Activated CD4-positive, alpha-beta memory T cell treated with anti-CD3 and anti-CD28 coated beads for 36 hours (primary cell): ENCODE measurements at places on chromosomes 11 and 22. TPM values are rescaled to one million over a fixed set of nuclear protein-coding genes. Genes with fewer than 3 reads are reported as not detected.

- peaks cover 3% of the 10 kb centered on the region for H3K36me3 ChIP-seq
- H3K27ac ChIP-seq: no peak overlapping the region
- no peak for DNase-seq
- H3K27me3 ChIP-seq: no peaks in the 10 kb centered on the region
- H3K4me3 ChIP-seq: no peak overlapping the region
Observed at GRCh38 chr11:45217991-45218390, 68.2 kb downstream of the SYT13 start.

DNA sequence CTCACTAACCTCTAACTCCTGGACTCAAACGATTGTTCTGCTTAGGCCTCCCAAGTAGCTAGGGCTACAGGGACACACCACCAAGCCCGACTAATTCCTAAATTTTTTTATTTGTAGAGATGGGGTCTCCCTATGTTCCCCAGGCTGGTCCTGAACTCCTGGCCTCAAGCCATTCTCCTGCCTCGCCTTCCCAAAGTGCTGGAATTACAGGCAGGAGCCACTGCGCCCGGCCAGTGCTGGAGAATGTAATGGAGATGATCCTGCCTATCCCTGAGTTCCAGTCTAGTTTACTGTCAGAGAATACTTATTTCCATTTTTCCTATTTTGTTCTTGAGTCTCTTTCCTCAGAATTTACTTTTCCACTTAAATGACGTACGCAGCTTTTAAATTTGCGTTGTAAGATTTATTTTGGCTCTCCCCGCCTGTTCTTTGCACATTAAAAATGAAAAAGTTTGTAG is at the start of gene CHEK1:
Gene CHEK1 (plus strand): TSS at position 408 of the 458 bp plus-strand sequence. CDS start 1,606 bp downstream, outside the sequence.
- peak within 1 kb of the TSS; percentile 88 for H3K4me3 ChIP-seq
- peaks cover 46% of the 10 kb centered on the region for H3K36me3 ChIP-seq
- peaks cover 21% of the 10 kb centered on the region for H3K4me1 ChIP-seq
- H3K27ac ChIP-seq: peak within 1 kb of the TSS; percentile 93

DNA sequence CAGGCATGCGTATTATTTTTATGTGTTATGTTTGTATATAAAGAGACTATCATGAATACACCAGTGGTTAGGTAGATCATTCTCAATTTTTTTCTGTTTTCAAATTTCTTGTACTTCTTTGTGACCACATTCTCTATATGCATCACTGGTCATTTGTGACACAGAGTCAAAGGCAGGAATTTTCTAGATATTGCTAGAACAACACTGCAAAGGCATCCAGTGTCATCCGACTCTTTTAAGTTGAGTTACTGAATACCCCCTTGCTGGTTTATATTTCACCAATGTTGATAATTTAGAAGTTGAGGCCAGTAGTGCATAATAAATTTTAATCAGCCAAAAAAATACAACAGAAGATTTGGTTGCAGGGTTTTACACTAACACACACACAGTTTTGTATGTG is 351.8 kb downstream of the CASP12 start:
- H3K4me3 ChIP-seq: no peak overlapping the region
- H3K4me1 ChIP-seq: no peaks in the 10 kb centered on the region
- no peak overlapping the region for H3K27ac ChIP-seq
- H3K27me3 ChIP-seq: no peaks in the 10 kb centered on the region

DNA sequence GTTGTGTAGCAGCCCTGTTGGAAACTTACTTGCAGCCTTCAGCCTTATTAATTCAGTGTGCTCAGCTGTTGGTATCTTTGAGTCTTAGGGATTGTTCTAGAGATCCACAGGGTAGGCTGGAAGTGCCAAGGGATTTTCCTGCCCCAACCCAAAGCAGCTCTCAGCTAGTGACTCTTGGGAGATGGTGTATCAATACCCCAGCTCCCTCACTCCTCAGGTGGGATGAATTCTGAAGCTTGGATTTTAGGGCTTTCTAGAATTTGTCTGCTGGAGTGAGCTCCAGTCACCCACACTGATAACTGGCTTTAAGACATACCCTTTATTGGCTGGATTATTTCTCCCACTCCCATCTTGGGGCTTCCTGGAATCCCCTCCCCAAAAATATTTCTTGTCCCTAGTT is 493.0 kb downstream of the MN1 start:
- no peaks in the 10 kb centered on the region for H3K4me1 ChIP-seq
- H3K36me3 ChIP-seq: no peaks in the 10 kb centered on the region
- H3K4me3 ChIP-seq: no peak overlapping the region
- H3K27me3 ChIP-seq: peaks cover 3% of the 10 kb centered on the region
- DNase-seq: no peak

- no peaks in the 10 kb centered on the region for H3K36me3 ChIP-seq
- no peak overlapping the region for H3K27ac ChIP-seq
- H3K4me3 ChIP-seq: no peak overlapping the region
- no peak for DNase-seq
- no peaks in the 10 kb centered on the region for H3K27me3 ChIP-seq
Observed at GRCh38 chr11:91972665-91973266, 251.9 kb upstream of the FAT3 start.

GRCh38 chr22:38954414-38955043 is 2.9 kb upstream of the APOBEC3A start:
- peaks cover 2% of the 10 kb centered on the region for H3K27me3 ChIP-seq
- DNase-seq: no peak
- H3K4me1 ChIP-seq: peaks cover 31% of the 10 kb centered on the region
- peak overlapping the region; percentile 87 for H3K27ac ChIP-seq
- H3K36me3 ChIP-seq: no peaks in the 10 kb centered on the region

GRCh38 chr11:2306877-2307500 is 5.2 kb downstream of the TSPAN32 start:
- no peaks in the 10 kb centered on the region for H3K27me3 ChIP-seq
- H3K27ac ChIP-seq: no peak overlapping the region
- H3K4me3 ChIP-seq: no peak overlapping the region
- no peaks in the 10 kb centered on the region for H3K36me3 ChIP-seq
- DNase-seq: no peak

GRCh38 chr22:40404251-40405177 is 34.1 kb downstream of the SGSM3 start:
- no peaks in the 10 kb centered on the region for H3K27me3 ChIP-seq
- peaks cover 41% of the 10 kb centered on the region for H3K4me1 ChIP-seq
- no peak overlapping the region for H3K27ac ChIP-seq
- no peak for DNase-seq
- peaks cover 27% of the 10 kb centered on the region for H3K36me3 ChIP-seq
- H3K4me3 ChIP-seq: no peak overlapping the region

- DNase-seq: no peak
- peak overlapping the region; percentile 52 for H3K27ac ChIP-seq
- no peak overlapping the region for H3K4me3 ChIP-seq
- H3K27me3 ChIP-seq: no peaks in the 10 kb centered on the region
Observed at GRCh38 chr22:19111140-19111539, 11.1 kb downstream of the DGCR2 start.

The TBX1 gene
- total RNA-seq: not detected

The PLAAT4 gene
- total RNA-seq: 35.7 TPM

The LARGE2 gene
- total RNA-seq: 1.1 TPM

The PPARA gene
- 13.3 TPM for total RNA-seq

The MS4A6A gene
- not detected for total RNA-seq

The CBLIF gene
- not detected for total RNA-seq

The MYRF gene
- 1.2 TPM for total RNA-seq

The C11orf87 gene
- total RNA-seq: not detected

The TPH1 gene
- total RNA-seq: 0.05 TPM

The FGF3 gene
- not detected for total RNA-seq

The WBP2NL gene
- 1.5 TPM for total RNA-seq
